ENCODE measurements at places on chromosomes 11 and 22. TPM values are rescaled to one million over a fixed set of nuclear protein-coding genes. Genes with fewer than 3 reads are reported as not detected.

Gene KCNK4
- total RNA-seq = not detected

Gene GPR83
- total RNA-seq = not detected

Gene POLD4
- total RNA-seq = 107 TPM

Gene KCNK7
- not detected for total RNA-seq

- H3K27ac ChIP-seq = no peak overlapping the region
- H3K4me3 ChIP-seq = no peak overlapping the region
- no peaks in the 10 kb centered on the region for H3K27me3 ChIP-seq
- H3K36me3 ChIP-seq = no peaks in the 10 kb centered on the region
- DNase-seq = no peak
- no peaks in the 10 kb centered on the region for H3K4me1 ChIP-seq
Measured at GRCh38 chr11:9625728-9626127, 38.1 kb upstream of the SWAP70 start.

DNA sequence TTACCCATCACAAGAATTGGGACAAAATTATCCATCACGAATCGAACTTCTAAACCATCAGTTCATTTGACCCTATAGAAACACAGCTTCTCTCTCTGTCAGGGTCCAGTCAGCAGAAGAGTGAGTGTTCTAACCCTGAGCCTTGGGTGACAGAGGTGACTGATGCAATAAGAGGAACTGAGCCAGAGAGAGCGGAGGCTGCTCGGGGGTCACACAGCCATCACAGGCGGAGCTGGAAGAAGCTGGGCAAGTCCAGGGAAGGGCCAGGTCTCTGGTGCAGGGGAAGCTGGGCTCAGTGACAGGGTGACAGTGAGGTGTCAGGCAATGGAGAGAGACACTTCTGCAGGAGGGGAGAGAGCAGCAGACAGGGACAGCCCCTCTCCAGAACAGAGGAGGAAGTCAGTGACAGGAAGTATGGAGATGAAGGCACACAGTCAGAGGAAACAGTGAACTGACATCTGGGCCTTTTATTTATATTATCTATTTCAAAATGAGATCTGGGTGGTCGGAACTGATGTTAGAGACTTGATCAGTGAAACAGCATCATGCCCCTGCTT, 184.0 kb upstream of the TBCEL start:
- H3K36me3 ChIP-seq = no peaks in the 10 kb centered on the region
- no peak for DNase-seq
- no peaks in the 10 kb centered on the region for H3K4me1 ChIP-seq
- H3K4me3 ChIP-seq = no peak overlapping the region

GRCh38 chr11:14907411-14908213, 15.6 kb upstream of the CYP2R1 start:
- H3K4me3 ChIP-seq = no peak overlapping the region
- H3K36me3 ChIP-seq = no peaks in the 10 kb centered on the region
- H3K4me1 ChIP-seq = peaks cover 4% of the 10 kb centered on the region
- no peak overlapping the region for H3K27ac ChIP-seq

GRCh38 chr22:17057959-17058814, 26.6 kb upstream of the IL17RA start:
- DNase-seq = no peak
- H3K36me3 ChIP-seq = no peaks in the 10 kb centered on the region
- no peaks in the 10 kb centered on the region for H3K27me3 ChIP-seq
- no peak overlapping the region for H3K27ac ChIP-seq

DNA sequence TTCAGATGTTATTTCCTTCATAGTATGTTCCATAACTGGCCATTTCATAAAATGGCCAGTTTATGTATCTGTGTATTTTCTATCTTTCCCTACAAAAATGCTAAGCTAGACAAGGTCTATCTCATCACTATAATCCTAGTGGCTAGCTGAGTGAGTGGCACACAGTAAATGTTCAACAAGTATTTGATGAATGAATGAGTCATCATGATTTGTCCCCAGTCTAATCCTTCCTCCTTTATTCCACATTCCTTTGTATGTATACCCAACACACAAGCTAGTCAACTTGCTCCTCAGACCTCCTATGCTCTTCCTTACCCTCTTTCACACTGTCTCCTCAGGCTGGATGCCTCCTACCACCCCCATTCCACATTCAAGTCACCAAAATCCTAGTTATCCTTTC, 12.5 kb downstream of the APLNR start:
- H3K36me3 ChIP-seq = no peaks in the 10 kb centered on the region
- H3K4me1 ChIP-seq = no peaks in the 10 kb centered on the region
- no peak overlapping the region for H3K27ac ChIP-seq
- no peak for DNase-seq
- H3K4me3 ChIP-seq = no peak overlapping the region
- H3K27me3 ChIP-seq = no peaks in the 10 kb centered on the region

GRCh38 chr11:77669848-77670511, 32.4 kb upstream of the CLNS1A start:
- H3K36me3 ChIP-seq = peaks cover 85% of the 10 kb centered on the region
- H3K27ac ChIP-seq = no peak overlapping the region
- H3K4me3 ChIP-seq = no peak overlapping the region
- no peaks in the 10 kb centered on the region for H3K27me3 ChIP-seq
- no peaks in the 10 kb centered on the region for H3K4me1 ChIP-seq

DNA sequence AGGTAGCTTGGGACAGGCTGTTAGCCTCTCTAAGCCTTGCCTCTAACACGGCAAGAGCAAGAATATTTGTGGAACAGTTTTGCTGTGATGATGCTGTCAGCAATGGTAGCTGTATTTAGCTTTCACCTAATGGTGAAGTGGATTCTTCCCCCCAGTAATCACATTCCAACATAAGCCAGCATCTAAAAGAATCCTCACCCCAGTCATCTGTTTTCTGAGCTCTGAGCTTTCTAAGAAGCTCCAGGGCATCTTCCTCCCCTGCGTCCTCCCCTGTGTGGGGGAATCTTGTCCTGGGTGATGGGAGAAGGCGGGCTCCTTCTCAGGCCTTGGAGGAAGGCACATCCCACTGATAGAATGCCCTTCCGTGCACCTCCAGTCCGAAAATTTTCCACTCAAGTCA, 367.6 kb downstream of the BRD1 start:
- no peak for DNase-seq
- H3K36me3 ChIP-seq = no peaks in the 10 kb centered on the region
- H3K4me1 ChIP-seq = no peaks in the 10 kb centered on the region
- no peak overlapping the region for H3K4me3 ChIP-seq
- H3K27me3 ChIP-seq = no peaks in the 10 kb centered on the region

GRCh38 chr11:47442514-47442913, 6.4 kb downstream of the RAPSN start:
- no peaks in the 10 kb centered on the region for H3K36me3 ChIP-seq
- no peak overlapping the region for H3K4me3 ChIP-seq
- H3K4me1 ChIP-seq = peaks cover 5% of the 10 kb centered on the region
- DNase-seq = no peak
- H3K27me3 ChIP-seq = no peaks in the 10 kb centered on the region
- H3K27ac ChIP-seq = no peak overlapping the region

- peak overlapping the region; percentile 78 for H3K27ac ChIP-seq
- H3K27me3 ChIP-seq = no peaks in the 10 kb centered on the region
- H3K4me1 ChIP-seq = peaks cover 12% of the 10 kb centered on the region
- no peak overlapping the region for H3K4me3 ChIP-seq
- H3K36me3 ChIP-seq = peaks cover 80% of the 10 kb centered on the region
Measured at GRCh38 chr11:20093775-20094174, 66.5 kb downstream of the DBX1 start.

DNA sequence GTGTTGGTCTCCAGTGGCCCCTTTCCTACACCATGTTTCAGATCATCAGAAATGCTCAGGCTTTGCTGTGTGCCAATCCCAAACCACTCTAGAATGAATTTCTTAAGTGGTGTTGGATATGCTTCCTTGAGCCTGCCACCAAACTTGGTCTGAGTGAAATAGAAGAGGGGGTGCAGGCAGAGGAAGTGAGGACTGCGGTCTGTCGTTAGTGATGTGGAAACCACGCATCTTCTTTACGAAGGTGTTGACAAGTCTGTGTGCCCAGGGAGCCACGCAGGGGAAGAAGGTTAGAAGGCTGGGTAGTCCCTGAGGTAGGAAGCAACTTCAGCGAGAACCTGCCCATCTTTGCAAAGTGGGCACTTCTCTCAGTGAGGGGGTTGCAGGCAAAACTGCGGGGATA, 187.4 kb upstream of the NAV2 start:
- H3K4me3 ChIP-seq = no peak overlapping the region
- H3K4me1 ChIP-seq = no peaks in the 10 kb centered on the region
- no peaks in the 10 kb centered on the region for H3K27me3 ChIP-seq
- H3K36me3 ChIP-seq = no peaks in the 10 kb centered on the region

DNA sequence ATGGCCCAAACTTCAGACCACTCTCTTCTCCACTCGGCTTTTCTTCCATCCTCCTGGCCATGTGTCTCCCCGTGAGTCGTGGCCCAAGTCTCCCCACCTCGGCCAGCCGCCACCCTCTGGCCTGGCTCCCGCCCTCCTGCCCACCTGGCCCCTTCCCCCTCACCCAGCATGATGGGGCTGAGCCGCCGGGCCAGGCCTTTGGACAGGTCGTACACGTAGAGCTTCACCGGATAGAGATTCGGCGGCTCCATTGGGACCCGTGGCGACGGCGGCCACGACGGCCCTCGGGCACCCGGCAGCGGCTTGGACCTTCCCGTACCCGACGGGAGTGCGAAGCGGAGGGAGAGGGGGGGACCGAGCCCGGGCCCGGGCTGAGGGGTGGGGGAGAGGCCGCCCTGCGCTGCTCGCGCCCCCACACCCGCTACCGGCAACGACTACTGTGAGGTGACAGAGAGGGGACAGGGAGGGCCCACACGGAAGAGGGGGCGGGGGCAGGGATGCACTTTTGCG, at the start of gene DESI1:
DESI1 (minus strand) TSS at position 455 of the 510 bp plus-strand sequence; CDS start at position 251, 204 bp downstream.
- DNase-seq = no peak
- no peaks in the 10 kb centered on the region for H3K27me3 ChIP-seq
- H3K4me3 ChIP-seq = peak within 1 kb of the TSS; percentile 86
- peaks cover 20% of the 10 kb centered on the region for H3K4me1 ChIP-seq
- peaks cover 20% of the 10 kb centered on the region for H3K36me3 ChIP-seq
- peak within 1 kb of the TSS; percentile 96 for H3K27ac ChIP-seq

- no peaks in the 10 kb centered on the region for H3K36me3 ChIP-seq
- no peak overlapping the region for H3K27ac ChIP-seq
- no peaks in the 10 kb centered on the region for H3K27me3 ChIP-seq
- no peak for DNase-seq
- no peak overlapping the region for H3K4me3 ChIP-seq
- no peaks in the 10 kb centered on the region for H3K4me1 ChIP-seq
Measured at GRCh38 chr11:120219938-120220746, 9.3 kb downstream of the OAF start.

GRCh38 chr22:23688121-23688520, 2.7 kb upstream of the RGL4 start:
- no peak overlapping the region for H3K27ac ChIP-seq
- H3K4me1 ChIP-seq = no peaks in the 10 kb centered on the region
- H3K27me3 ChIP-seq = no peaks in the 10 kb centered on the region

GRCh38 chr22:38792833-38793232, 1.1 kb downstream of the DNAL4 start:
- H3K27me3 ChIP-seq = no peaks in the 10 kb centered on the region
- H3K36me3 ChIP-seq = no peaks in the 10 kb centered on the region
- H3K4me3 ChIP-seq = peak overlapping the region; percentile 51
- peak overlapping the region; percentile 80 for H3K27ac ChIP-seq

GRCh38 chr11:118928101-118928869, 2.6 kb upstream of the BCL9L start:
- DNase-seq = peak; percentile 93
- no peaks in the 10 kb centered on the region for H3K27me3 ChIP-seq
- peak overlapping the region; percentile 80 for H3K4me3 ChIP-seq

DNA sequence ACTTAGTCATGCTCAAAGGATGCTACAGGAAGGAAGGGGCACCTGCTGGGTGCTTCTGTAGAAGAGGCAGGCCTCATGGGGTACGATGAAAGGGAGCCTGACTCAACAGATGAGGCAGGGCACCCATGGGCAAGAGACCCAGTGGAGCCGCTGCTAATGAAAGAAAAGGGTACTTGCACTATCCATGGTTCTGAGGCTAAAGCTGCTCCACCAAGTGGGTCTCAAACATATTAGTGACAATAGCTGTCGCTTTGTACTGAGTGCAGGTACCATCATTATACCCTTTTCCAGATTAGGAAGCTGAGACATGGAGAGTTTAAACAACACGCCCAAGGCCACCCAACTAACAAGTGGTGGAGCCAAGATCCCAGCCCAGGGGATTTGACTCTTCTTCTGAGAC, 127.5 kb upstream of the SERPIND1 start:
- no peaks in the 10 kb centered on the region for H3K27me3 ChIP-seq
- no peak overlapping the region for H3K4me3 ChIP-seq
- no peaks in the 10 kb centered on the region for H3K36me3 ChIP-seq
- H3K4me1 ChIP-seq = no peaks in the 10 kb centered on the region
- peak; percentile 42 for DNase-seq

- no peaks in the 10 kb centered on the region for H3K36me3 ChIP-seq
- H3K4me1 ChIP-seq = peaks cover 4% of the 10 kb centered on the region
- no peak overlapping the region for H3K27ac ChIP-seq
- no peak for DNase-seq
Measured at GRCh38 chr22:20956258-20957101, 10.6 kb upstream of the AIFM3 start.

DNA sequence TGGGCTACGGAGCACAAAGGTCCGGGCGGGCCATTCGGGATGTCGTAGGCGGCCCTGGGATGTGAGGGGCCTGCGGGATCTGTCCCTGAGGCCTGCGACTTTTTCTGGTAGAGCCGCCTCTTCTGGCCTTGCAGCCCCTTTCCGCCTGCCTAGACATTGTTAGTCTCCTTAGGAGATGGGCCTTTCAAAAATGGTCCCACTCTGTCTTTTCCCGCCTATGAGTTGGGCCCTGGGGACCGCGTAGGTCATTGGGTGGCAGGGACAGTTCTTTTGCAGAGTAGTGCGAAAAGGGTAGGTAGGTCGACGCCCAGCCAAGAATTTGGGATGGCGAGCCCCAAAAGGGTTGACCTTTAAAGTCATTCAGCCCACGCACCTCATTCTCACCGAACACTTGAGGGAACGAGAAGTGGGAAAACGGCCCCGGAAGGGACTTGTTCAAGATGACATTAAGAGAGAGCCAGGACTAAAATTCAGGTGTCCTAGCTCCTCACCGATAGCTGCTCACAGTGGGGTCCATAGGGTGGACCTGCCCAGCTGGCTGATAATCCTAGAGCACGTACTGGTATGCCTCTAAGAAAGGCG, 785 bp downstream of the OTUB1 start:
- peaks cover 12% of the 10 kb centered on the region for H3K4me1 ChIP-seq
- peak overlapping the region; percentile 74 for H3K4me3 ChIP-seq
- peaks cover 31% of the 10 kb centered on the region for H3K36me3 ChIP-seq

DNA sequence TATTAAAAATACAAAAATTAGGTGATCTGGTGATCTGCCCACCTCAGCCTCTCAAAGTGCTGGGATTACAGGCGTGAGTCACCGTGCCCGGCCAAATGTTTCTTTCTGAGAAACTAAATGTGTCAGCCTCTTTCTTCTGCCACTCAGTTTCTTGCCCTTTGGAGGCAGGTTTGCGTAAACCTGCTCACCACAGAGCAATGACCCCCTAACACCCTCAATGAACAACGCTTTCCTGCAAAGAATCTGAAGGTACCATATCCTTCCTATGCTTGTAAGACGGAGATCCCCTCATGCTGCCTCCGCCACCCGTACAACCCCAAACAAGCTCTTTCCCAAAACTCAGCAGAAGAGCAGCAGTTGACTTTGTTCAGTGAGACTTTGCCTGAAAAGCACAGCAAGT, 38.7 kb upstream of the TTLL12 start:
- H3K27ac ChIP-seq = no peak overlapping the region
- DNase-seq = no peak
- H3K27me3 ChIP-seq = no peaks in the 10 kb centered on the region
- H3K36me3 ChIP-seq = no peaks in the 10 kb centered on the region
- no peak overlapping the region for H3K4me3 ChIP-seq
- no peaks in the 10 kb centered on the region for H3K4me1 ChIP-seq

- H3K4me3 ChIP-seq = no peak overlapping the region
- H3K4me1 ChIP-seq = no peaks in the 10 kb centered on the region
- H3K27me3 ChIP-seq = no peaks in the 10 kb centered on the region
- H3K27ac ChIP-seq = no peak overlapping the region
Measured at GRCh38 chr11:113419454-113420003, 31.9 kb downstream of the ANKK1 start.

All from ascending aorta (tissue), 2 donors.